ENCODE measurements at places on chromosomes 11 and 22.
A peak's percentile ranks its signal among the peaks of the same experiment; 100 is the strongest.

GRCh38 chr11:128165572-128165971 is 421.8 kb downstream of the ETS1 start:
- no peak for DNase-seq

DNA sequence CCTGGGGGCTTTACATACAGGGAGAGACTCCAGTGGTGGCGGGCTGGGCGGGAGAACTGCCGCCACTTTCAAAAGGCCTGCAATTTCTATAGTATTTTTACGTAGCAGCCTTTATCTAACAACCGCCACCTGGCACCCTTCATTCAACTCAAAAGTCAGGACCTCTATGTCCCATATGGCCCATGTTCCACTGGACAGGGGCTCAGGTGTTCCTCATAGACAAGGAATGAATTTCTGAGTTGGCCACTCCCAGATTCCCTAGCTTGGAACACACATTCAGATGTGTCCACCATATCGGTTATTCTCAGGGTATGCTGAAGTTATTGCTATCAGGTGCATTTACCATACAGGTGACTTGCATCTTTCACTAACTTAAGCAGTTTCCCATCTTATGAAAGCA is 29.9 kb downstream of the RNF169 start:
- DNase-seq: no peak

GRCh38 chr11:43975629-43976028 is 33.2 kb downstream of the C11orf96 start:
- no peak for DNase-seq

GRCh38 chr22:46116491-46116958 is 33.8 kb upstream of the PPARA start:
- peak; percentile 55 for DNase-seq

GRCh38 chr22:44847380-44847779 is 95.0 kb downstream of the ARHGAP8 start:
- no peak for DNase-seq

DNA sequence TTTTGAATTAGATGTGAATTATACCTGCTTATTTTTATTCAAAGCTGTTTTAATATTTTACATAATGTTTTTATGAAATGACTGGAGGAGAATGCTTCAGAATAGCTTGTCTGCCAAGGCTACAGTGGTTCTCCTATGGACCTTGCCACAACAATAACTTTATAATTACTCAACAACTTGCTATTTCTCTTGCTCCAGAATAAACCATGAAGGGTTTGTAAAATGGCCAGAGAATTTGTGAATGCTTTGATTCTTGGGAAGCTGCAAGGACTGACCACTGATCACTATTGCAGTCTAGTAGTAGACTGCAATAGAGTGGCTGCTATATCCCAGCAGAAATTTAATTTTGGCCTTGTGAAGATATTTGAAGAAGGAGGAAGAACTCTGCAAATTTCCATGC is 199.7 kb downstream of the FAT3 start:
- DNase-seq: no peak
